ENCODE measurements at places on chromosomes 16 and 17.

- no peak for DNase-seq
Observed at GRCh38 chr16:31242206-31242605, 17.6 kb upstream of the ITGAM start.

DNA sequence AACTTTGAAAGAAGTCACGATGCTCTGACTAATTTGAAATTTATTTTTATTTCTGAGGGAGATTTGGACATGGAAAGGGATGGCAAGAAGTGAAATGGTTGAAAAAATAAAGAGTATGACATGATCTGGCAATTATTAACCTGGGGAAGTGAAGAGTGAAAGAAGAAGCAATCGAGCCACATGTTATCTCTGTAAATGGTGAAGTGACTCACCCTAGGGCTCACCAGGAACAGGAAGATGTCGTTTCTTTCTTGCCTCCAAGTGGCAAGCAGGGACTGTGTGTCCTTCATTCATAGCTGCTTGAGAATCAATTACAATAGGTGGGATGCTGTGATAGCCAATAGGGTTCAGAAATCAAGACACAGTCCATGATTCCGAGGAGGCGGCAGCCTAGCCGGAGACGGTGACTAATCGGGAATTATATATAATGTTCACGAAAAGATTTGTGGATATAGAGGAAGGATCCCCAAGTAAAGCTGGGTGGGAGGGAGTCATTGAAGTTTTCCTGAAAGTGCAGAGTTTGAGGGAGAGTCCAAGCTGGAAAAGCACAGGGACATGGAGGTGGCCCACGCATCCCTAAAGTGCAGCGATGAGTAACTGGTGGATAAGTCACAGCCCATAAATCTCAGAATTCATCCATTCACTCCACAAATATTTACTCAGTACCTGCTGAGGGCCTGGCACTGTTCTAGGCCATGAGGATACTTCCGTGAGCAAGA lies 18.2 kb upstream of the KRT20 start:
- DNase-seq, result no peak

- no peak for DNase-seq
Observed at GRCh38 chr16:6153901-6154300, 1056.3 kb upstream of the EEF2KMT start.

DNA sequence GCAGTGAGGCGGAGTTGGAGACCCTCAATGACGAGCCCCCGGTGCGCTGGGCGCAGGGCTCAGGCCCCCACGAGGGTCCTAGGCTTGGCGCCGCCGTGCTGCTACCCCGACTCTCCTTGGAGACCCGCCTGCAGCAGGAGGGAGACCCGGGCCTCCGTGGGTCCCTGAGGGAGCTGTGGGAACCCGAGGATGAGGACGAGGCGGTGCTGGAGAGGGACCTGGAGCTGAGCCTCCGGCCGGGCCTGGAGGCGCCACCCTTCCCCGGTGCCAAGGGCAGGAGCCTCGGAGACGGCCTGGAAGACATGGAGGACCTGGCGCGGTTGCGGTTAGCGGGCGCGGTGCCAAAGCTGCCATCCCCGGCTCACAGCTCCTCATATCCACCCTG lies 2.3 kb downstream of the MYO15B start:
- no peak for DNase-seq

- DNase-seq, result no peak
Observed at GRCh38 chr17:81033535-81034167, 1.3 kb upstream of the BAIAP2 start.

DNA sequence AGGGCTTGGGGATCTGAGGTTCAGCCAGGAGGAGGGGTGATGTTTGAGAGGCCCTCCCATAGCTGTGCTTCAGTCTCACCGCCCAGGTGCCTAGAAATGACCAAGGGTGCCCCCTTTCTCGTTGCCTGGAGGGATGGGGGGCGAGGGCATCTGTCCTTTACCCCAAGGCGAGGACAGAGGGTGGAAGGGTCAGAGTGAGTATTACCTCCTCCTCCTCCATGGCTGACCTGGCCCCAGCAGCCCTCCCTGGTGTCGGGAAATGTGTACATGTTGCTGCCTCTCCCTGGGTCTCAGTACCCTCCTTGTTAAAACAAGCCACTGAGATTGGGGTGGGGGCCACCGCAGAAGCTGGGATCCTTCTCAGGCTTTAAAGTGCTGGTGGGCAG lies 2.4 kb downstream of the NECAB2 start:
- DNase-seq, result no peak

DNA sequence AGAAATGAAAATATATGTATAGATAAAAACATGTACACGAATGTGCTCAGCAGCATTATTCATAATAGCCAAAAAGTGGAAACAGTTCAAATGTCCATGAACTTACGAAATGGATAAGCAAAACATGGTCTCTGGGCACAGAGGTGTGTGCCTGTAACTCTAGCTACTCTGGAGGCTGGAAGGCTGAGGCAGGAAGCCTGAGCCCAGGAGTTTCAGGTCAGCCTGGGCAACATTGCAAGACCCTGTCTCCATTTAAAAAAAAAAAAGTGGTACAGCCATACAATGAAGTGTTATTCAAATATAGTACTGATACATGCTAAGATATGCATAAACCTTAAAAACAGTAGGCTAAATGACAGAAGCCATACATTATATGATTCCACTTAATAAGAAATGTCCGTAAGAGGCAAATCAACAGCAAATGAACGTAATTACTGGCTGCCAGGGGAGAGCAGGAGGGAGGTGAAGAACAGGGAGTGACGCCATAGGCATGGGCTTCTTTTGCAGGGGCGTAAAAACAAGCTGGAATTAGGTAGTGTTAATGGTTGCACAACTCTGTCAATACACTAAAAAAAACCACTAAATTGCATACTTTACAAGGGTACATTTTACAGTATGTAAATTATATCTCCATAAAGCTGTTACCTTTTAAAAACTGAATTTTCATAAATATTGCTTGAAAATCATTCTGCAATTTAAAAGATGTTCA lies 87.2 kb upstream of the PLEKHM1 start:
- DNase-seq, result no peak

GRCh38 chr16:74094514-74094913 lies 202.1 kb upstream of the PSMD7 start:
- no peak for DNase-seq

- DNase-seq, result no peak
Observed at GRCh38 chr17:10474536-10474935, 5.2 kb upstream of the MYH4 start.

DNA sequence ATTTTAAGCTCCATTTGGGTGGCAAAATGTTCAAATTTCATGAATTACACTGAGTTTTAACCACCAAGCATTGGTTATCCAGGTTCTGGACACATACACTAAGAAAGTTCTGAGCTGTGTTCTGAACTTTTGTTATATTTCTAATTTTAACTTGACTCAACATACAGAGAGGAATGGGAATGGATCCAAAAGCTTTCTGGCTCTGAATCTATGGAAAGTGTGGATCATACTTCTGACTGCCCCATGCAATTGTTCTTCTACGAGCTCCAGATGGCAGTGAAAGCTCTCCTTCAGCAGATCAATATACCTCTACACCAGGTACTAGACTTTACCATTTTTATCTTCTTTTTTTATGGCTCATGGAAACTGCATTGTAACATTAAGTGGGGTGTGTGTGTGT lies 113.0 kb upstream of the NOG start:
- DNase-seq, result no peak

GRCh38 chr17:77233635-77234334 lies 93.0 kb downstream of the SEC14L1 start:
- DNase-seq, result no peak

GRCh38 chr17:50728881-50729765 lies 9.7 kb downstream of the LUC7L3 start:
- no peak for DNase-seq

- no peak for DNase-seq
Observed at GRCh38 chr16:15552507-15552906, 90.4 kb downstream of the MARF1 start.

DNA sequence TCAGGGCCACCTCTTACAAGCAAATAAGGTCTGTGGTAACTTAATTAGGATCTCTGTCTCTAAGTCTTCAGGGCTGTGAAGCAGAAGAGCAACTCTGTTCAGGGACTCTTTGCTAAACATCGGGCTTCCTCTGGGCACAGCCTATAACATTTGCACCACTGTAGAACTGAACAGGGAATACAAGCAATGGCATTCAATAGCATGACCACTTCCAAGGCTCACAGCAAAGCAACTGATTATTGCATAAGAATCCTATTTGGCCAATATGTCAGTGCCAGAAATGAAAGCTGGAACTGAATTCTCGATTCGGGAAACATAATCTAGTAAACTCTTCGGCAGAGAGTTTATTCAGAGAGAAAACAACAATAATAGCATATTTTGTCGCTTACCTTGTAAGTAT lies 92.2 kb upstream of the AMZ2 start:
- no peak for DNase-seq

DNA sequence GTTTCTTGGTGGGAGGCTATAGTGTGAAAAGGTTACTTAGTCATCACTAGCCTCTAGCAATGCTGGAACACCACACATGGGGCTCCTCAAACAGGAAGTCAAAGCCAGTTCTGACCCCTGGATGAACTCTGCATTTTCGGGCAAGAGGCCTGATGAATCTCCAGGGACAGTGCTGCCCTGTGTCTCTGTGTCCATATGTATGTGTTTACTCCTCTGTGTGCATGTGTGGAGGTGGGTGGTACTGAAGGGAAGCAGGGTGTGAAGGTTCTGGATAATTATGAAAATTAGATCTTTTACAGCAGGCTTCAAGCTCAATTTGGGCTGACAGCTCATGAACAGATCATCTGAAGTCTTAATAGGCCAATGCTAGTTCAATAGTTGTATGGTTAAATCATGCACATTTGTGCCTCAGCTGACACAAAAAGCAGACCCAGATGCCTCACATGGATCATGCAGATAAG lies 133.6 kb downstream of the SNX11 start:
- DNase-seq, result no peak

GRCh38 chr17:29383686-29384085 lies 6.5 kb upstream of the TAOK1 start:
- DNase-seq, result no peak

GRCh38 chr17:56351675-56352074 lies 198.4 kb downstream of the ANKFN1 start:
- DNase-seq, result no peak

DNA sequence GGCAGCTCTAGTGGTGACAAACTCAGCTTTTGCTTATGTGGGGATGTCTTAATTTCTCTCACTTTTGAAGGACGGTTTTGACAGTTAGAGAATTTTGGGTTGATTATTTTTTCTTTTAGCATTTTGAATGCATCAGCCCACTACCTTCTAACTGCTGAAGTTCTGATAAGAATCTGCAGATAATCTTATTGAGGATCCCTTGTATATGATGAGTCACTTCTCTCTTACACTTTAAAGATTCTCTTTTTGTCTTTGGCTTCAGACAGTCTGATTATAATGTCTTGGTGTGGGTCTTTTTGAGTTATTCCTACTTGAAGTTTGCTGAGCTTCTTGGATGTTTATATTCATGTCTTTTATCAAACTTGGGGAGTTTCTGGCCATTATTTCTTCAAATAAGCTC lies 5.5 kb upstream of the PRKCB start:
- DNase-seq, result no peak

- DNase-seq, result no peak
Observed at GRCh38 chr17:80510772-80511171, 33.9 kb upstream of the RPTOR start.

GRCh38 chr16:610513-611381 lies 20.0 kb upstream of the WFIKKN1 start:
- peak; percentile 77 for DNase-seq

- no peak for DNase-seq
Observed at GRCh38 chr16:2752850-2753732, 653 bp downstream of the SRRM2 start.

- no peak for DNase-seq
Observed at GRCh38 chr16:31711344-31711845, 162.2 kb upstream of the ZNF267 start.

Data from activated T-cell treated with anti-CD3 and anti-CD28 coated beads, Interleukin-2, amount 50 U/mL, for 24 hours (primary cell).